Activated naive CD8-positive, alpha-beta T cell treated with anti-CD3 and anti-CD28 coated beads for 36 hours (primary cell): ENCODE measurements at places on chromosomes 3 and 15. TPM values are rescaled to one million over a fixed set of nuclear protein-coding genes. Genes with fewer than 3 reads are reported as not detected.

- H3K4me3 ChIP-seq = peak overlapping the region; percentile 88
- peaks cover 22% of the 10 kb centered on the region for H3K36me3 ChIP-seq
- no peak for DNase-seq
- peaks cover 71% of the 10 kb centered on the region for H3K4me1 ChIP-seq
- no peaks in the 10 kb centered on the region for H3K27me3 ChIP-seq
Observed at GRCh38 chr3:43290956-43291355, 4.6 kb downstream of the SNRK start.

GRCh38 chr3:37450561-37450960 is 276.2 kb upstream of the LRRFIP2 start:
- no peak overlapping the region for H3K27ac ChIP-seq
- H3K27me3 ChIP-seq = peaks cover 66% of the 10 kb centered on the region
- H3K4me3 ChIP-seq = no peak overlapping the region
- no peaks in the 10 kb centered on the region for H3K36me3 ChIP-seq
- no peak for DNase-seq
- H3K4me1 ChIP-seq = peaks cover 5% of the 10 kb centered on the region

DNA sequence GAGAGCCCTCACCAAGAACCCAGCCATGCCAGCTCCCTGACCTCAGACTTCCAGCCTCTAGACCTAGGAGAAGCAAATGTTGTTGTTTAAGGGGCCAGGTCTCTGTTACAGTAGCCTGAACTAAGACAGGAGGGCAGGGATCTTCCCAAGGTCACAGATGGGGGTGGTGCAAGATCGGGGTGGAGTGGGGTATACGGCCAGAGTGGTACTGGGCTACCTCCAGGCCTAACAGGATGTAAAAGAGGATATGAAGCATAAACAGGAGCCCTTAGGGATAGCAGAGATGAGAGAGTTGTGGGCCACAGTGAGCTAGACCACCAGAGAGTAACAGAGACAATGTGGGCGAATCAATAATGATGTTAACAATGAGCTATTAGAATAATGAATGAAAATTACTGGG is 82.9 kb downstream of the TOP2B start:
- H3K36me3 ChIP-seq = no peaks in the 10 kb centered on the region
- no peak overlapping the region for H3K4me3 ChIP-seq
- DNase-seq = no peak
- no peak overlapping the region for H3K27ac ChIP-seq
- no peaks in the 10 kb centered on the region for H3K27me3 ChIP-seq
- H3K4me1 ChIP-seq = no peaks in the 10 kb centered on the region

- H3K36me3 ChIP-seq = no peaks in the 10 kb centered on the region
- peaks cover 3% of the 10 kb centered on the region for H3K27me3 ChIP-seq
- no peaks in the 10 kb centered on the region for H3K4me1 ChIP-seq
- no peak overlapping the region for H3K27ac ChIP-seq
- no peak for DNase-seq
Observed at GRCh38 chr3:69406163-69406562, 20.3 kb upstream of the FRMD4B start.

DNA sequence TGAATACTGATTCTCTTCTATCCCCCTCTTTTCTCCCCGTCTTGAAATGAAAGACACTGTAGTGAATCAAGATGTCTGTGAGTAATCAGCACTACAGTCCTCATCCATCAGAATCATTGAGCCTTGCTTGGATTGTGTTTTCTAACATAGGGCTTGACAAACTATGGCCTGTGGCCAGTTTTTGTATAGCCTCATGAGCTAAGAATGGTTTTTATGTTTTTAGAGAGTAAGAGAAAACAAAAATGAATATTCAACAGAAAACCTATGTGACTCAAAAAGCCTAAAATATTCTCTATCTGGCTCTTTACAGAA is 55.2 kb downstream of the PPM1L start:
- no peak overlapping the region for H3K4me3 ChIP-seq
- no peak for DNase-seq
- H3K36me3 ChIP-seq = no peaks in the 10 kb centered on the region
- H3K27ac ChIP-seq = no peak overlapping the region
- H3K4me1 ChIP-seq = no peaks in the 10 kb centered on the region

GRCh38 chr15:59553879-59554735 is 57.5 kb upstream of the GCNT3 start:
- H3K27ac ChIP-seq = no peak overlapping the region
- no peaks in the 10 kb centered on the region for H3K36me3 ChIP-seq
- no peaks in the 10 kb centered on the region for H3K4me1 ChIP-seq
- peaks cover 3% of the 10 kb centered on the region for H3K27me3 ChIP-seq
- no peak overlapping the region for H3K4me3 ChIP-seq
- DNase-seq = no peak

DNA sequence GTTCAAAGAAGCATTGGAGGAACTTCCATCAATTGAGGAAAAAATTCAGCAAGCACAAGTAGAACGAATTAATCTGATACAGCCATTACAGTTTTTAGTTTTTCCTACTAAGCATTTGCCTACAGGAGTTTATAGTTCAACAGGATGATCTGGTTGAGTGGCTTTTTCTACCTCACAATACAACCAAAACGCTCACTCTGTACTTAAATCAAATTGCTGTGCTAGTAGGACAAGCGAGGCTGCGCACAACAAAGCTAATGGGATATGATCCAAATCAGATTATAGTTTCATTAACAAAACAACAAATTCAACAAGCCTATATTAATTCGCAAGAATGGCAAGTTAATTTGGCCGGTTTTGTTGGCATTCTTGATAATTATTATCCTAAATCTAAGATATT is 44.2 kb downstream of the ETFA start:
- no peak overlapping the region for H3K27ac ChIP-seq
- H3K36me3 ChIP-seq = peaks cover 90% of the 10 kb centered on the region
- no peak overlapping the region for H3K4me3 ChIP-seq
- no peaks in the 10 kb centered on the region for H3K27me3 ChIP-seq
- no peaks in the 10 kb centered on the region for H3K4me1 ChIP-seq

- peaks cover 15% of the 10 kb centered on the region for H3K4me1 ChIP-seq
- no peaks in the 10 kb centered on the region for H3K27me3 ChIP-seq
- DNase-seq = no peak
- no peaks in the 10 kb centered on the region for H3K36me3 ChIP-seq
- peak within 1 kb of the TSS; percentile 56 for H3K4me3 ChIP-seq
- peak within 1 kb of the TSS; percentile 68 for H3K27ac ChIP-seq
Observed at GRCh38 chr15:41893422-41894250, at the start of gene SPTBN5. TSS of gene SPTBN5 (minus strand) at chr15:41894053. CDS start at chr15:41893497, 556 bp downstream.

DNA sequence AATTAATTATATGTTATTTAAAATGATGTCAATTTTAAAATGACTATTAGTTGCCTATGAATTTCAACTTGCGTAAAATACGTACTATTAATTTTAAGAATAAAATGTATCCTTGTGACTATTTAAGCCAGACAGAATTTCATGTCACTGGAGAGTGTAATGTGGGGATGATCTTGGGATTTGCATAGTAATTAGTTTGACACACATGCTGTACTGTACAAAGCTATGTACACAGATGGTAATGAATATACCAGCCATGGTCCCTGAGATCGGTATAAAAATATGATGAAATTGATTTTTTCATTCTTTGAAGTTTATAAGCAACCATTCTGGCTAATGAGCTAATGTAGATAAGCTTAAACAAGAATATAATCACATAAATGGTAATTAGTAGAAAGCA is 134.4 kb upstream of the ROBO1 start:
- no peaks in the 10 kb centered on the region for H3K27me3 ChIP-seq
- H3K4me3 ChIP-seq = no peak overlapping the region
- H3K4me1 ChIP-seq = no peaks in the 10 kb centered on the region
- H3K27ac ChIP-seq = no peak overlapping the region

DNA sequence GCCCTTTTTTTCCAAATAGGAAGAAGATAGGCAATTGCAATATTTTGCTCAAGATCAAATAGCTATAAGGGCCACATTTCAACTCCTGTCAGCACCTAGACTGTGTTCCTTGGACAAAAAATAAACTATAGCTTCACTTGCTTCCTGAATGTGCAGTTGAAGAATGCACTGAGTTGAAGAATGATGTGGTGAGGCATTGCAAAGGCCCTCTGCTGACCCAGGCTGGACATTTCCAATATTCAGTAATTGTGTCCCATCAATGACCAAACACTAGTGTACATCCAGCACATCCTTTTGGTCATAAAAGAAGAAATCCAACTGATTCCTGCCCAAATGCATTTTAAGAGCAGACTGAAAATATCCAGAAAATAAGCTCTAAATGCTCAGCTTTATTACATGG is 424.8 kb upstream of the TGFBR2 start:
- H3K27me3 ChIP-seq = no peaks in the 10 kb centered on the region
- H3K36me3 ChIP-seq = no peaks in the 10 kb centered on the region
- H3K4me1 ChIP-seq = no peaks in the 10 kb centered on the region
- H3K27ac ChIP-seq = no peak overlapping the region
- H3K4me3 ChIP-seq = no peak overlapping the region
- DNase-seq = no peak

DNA sequence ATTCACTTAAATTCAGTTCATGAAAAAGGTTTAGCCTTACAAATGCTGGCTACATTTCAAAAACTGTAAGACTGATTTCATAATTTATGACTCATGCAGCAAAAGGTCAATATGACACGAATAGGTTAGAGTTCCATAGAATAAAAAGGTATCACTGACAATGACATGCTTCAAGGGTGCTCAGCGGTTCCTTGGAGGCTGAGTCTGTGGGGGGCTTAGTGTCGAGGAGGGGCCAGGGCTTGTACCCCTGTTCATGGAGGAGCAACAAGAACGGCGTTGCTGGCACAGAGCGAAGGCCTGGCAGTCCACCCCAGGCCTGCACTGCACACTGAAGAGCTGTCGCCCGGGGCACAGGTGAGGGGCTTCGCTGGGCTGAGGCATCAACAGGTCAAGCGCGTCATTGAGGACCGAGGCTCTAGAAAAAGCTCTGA is 174.2 kb downstream of the NR1D2 start:
- DNase-seq = no peak
- H3K27ac ChIP-seq = no peak overlapping the region

DNA sequence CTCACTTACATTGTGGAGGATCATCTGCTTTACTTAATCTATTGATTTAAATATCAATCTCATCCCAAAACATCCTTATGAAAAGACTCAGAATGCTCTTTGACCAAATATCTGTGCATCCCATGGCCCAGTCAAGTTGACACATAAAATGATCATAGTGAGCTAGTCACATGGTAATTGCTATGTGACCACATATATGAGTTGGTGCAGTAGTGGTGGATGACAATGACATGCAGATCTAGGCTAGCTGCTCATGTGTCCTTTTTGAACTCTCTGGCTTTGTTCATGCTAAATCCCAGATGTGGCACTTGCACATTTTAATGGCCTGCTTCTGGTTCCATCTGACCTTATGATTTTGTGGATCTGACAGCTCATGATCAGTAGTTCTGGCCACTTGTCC is 156.2 kb downstream of the NFKBIZ start:
- peaks cover 5% of the 10 kb centered on the region for H3K36me3 ChIP-seq
- no peak overlapping the region for H3K4me3 ChIP-seq
- H3K27me3 ChIP-seq = no peaks in the 10 kb centered on the region
- no peak overlapping the region for H3K27ac ChIP-seq
- H3K4me1 ChIP-seq = peaks cover 2% of the 10 kb centered on the region
- DNase-seq = no peak

- no peaks in the 10 kb centered on the region for H3K4me1 ChIP-seq
- no peak for DNase-seq
- no peaks in the 10 kb centered on the region for H3K36me3 ChIP-seq
- no peak overlapping the region for H3K27ac ChIP-seq
- H3K27me3 ChIP-seq = no peaks in the 10 kb centered on the region
Observed at GRCh38 chr3:69145688-69146087, 23.3 kb upstream of the LMOD3 start.

DNA sequence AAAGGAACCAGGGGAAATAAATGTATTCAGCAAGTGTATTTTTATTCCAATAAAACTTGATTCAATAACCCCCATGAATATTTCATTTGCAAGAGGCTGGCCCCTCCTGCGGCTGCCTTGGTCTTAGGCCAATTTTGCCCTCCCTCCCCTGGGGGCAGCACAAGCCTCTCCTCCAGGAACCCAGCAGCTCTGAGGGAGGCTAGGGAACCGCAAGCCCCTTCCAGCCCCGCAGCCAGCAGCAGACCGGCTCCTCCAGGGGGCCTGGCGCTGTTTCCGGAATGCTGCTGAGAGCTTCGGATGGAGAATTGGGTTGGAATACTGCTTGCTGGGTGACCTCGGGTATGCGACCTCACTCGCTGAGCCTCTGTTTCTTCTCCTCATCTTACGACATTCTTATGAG is 150.1 kb downstream of the RAB11A start:
- H3K36me3 ChIP-seq = no peaks in the 10 kb centered on the region
- no peaks in the 10 kb centered on the region for H3K4me1 ChIP-seq
- H3K27me3 ChIP-seq = peaks cover 10% of the 10 kb centered on the region

DNA sequence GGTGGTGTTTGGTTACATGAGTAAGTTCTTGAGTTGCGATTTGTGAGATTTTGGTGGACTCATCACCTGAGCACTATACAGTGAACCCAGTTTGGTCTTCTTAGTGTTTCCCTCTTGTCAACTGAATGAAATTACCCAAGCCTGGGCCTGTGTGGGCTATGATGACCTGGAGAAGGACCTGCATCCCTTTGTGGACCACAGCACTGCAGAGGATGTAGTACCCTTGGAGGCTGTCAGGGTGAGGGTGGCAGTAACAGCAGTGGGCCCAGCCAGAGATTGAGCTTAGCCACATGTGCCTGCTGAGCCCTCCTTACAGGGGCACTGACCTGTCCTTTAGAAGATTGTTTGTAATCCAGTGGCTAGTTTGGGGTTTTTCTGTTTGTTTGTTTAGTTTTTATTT is 250.1 kb upstream of the TRIM42 start:
- peaks cover 15% of the 10 kb centered on the region for H3K27me3 ChIP-seq
- H3K36me3 ChIP-seq = no peaks in the 10 kb centered on the region
- H3K4me3 ChIP-seq = no peak overlapping the region

DNA sequence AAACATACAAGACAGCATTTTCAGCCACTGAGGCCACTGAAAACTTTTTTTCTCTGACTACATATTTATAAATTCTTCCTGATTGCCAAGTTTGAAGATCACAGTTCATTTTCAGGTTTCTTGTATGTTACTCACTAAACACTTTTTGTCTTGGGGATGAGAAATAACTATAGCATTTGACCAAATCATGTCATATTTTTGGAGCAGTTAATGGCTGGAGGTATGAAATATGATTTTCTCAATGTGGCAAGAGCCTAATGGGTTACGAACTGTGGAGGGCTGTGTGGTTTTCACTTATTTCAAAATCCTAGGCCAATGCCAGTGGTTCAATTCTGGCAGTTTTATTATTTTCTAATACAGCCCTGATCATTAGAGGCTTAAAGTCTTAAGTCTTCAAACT is 64.4 kb downstream of the USP13 start:
- no peak overlapping the region for H3K4me3 ChIP-seq
- no peak overlapping the region for H3K27ac ChIP-seq
- DNase-seq = no peak
- H3K36me3 ChIP-seq = peaks cover 21% of the 10 kb centered on the region

DNA sequence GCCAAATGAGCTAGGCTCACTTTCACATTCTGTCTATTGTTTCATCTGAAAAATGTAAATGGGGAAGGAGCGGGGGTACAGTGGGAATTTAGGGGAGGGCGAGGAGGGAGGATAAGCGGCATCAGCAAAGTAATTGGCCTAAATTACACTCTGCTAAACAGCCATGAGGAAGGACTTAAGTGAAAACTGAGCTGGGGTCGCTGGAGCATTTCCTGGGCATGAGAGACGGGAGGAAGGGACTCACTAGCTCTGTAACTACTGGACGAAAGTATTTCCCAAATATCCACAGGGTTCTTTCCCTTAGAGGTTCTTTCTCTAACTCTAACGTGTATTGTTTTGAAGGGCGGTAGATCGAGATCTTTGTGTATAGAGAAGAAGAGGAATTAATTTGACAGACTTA is 418.0 kb downstream of the SOX2 start:
- H3K4me1 ChIP-seq = no peaks in the 10 kb centered on the region
- H3K27me3 ChIP-seq = no peaks in the 10 kb centered on the region
- no peaks in the 10 kb centered on the region for H3K36me3 ChIP-seq

UBR1 gene
- 31.3 TPM for total RNA-seq

GLCE gene
- total RNA-seq = 5.0 TPM

PGBD4 gene
- total RNA-seq = 2.7 TPM

HHATL gene
- not detected for total RNA-seq

TRPM1 gene
- total RNA-seq = not detected

IL20RB gene
- total RNA-seq = 1.1 TPM

DOCK3 gene
- total RNA-seq = 2.1 TPM
